ENCODE measurements at places on chromosomes 5 and 9.

- DNase-seq = no peak
These were observed 14.0 kb downstream of the ARL15 start for GRCh38 chr5:54296386-54296785.

DNA sequence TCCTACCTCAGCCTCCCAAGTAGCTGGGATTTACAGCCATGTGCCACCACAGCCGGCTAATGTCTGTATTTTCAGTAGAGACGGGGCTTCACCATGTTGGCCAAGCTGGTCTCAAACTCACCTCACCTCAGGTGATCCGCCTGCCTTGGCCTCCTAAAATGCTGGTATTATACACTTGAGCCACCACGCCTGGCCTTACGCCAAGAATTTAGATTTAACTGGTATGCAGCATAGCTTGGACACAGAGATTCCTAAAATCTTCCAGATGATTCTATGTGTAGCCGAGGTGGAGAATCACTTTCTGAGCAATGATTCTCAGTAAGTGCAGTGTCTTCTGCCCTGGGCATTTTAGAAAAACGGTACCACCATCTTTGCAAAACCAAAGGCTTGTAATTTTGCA is 74.1 kb downstream of the HABP4 start:
- DNase-seq = no peak

DNA sequence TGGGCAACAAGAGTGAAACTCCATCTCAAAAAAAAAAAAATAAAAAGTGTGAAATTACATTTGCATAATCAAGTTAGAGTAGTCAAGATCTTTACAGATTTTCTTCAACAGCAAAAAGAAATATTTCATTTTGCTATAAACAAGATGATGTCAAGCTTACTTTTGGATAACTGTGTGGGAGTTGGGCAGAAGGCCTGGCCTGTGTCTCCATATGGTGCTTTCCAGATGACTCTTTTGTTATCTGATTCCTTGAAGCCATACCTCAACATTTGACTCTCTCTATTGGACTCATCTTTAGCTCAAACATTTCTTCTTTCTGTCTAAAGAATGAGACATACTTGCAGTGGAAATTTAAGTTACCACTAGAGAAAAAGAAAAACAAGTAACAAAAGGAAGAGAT is 246.8 kb downstream of the MSX2 start:
- DNase-seq = no peak

DNA sequence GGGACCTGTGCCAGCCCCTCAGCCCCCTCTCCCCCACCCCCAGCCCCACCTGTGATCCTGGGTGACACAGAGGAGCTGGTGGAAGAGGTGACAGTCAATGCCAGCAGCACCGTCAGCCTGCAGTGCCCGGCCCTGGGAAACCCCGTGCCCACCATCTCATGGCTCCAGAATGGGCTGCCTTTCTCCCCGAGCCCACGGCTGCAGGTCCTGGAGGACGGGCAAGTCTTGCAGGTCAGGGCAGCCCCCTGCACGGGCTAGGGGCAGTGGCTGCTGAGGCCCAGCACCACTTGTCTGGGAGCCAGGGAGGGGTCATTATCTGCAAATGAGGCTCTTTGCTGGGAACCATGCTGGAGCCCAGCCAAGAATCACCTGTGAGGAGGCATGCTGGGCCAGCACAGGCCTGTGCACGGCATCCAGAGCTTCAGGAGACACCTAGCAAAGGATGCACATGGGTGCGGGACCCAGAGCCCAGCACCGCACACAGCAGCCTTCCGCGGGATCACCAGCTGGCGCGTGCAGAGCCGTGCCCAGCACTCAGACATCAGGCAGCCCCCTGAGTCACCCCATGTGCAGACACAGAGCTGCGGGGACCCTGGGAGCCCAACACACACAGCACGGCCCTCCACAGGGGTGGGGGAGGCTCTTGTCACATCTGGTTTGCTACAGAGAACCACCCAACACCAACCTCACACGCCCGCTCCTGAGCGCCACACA is 62.0 kb upstream of the ASS1 start:
- no peak for DNase-seq

DNA sequence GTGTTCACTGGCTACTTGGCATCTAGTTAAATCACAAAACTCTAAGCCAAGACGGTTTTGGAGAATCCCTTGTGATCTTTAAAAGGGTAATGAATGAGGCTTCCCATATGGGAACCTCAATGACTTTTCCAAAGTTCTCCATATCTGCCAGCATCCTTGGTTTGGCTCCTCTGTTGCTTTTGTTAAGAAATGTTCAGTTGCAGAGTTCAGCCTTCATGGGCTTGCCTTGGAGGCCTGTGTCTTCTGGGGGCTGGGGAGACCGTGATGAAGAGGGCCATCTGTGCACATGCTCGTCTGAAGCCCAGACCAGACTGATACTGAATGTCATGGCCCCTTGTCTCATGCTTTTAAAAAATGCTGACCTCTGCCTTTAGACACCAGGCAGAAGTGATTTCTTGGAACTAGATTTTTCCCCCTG is 84.3 kb downstream of the RAI14 start:
- DNase-seq = no peak

- DNase-seq = no peak
These were observed 2000.1 kb downstream of the EFNA5 start for GRCh38 chr5:105670596-105670995.

DNA sequence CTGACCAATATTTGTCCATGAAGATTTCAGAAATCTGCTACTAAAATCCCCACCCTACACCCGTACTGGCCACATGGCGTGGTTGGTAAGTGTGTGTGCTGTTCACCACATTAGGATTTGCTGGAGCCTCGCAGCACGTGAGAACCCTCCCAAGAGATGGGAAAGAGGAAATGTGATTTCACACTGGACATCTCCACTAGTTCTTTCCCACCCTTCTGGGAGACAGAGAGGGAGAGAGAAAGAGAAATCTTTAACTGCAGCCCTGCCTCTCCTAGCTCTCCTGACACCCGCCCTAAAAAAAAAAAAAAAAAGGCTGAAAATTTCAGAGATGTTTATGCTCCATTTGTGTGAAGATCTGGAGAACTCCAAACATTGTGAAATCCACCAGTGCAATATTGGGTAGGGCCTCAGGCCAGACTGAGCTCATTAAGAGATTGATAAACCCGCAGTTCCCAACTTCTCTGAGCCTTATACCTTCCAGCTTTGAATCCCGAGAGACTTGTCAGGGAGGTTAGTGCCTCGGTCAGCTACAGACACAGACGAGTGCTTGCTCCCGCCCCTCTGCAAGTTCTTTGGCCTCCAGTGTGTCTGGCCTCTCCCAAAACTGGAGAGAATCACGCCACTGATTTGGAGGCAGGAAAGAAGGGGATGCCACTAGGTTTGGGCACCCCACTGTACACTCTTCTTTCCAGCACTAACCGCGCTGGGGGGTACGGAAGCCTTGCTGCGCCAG is 1.9 kb downstream of the SPRY4 start:
- DNase-seq = no peak

DNA sequence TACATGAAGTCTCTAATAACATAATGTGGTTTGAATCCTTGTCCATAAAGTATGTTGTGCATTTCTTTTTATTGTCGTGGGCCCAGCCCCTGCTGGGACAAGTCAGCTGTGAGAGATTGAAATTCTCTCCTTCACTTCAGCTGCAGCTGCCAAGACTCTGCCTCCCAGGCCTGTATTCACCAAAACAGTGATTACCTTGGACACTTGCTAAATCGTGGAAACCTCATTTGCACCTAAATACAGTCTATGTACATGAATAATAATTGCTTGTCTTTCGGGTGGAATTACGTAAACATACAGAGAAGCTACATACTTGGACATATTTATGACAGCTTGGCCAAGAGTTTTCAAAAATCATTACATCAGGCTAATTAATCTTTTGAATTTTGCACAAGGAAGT is 898.5 kb upstream of the SEMA6A start:
- DNase-seq = no peak

All from stimulated activated CD8-positive, alpha-beta memory T cell treated with anti-CD3 and anti-CD28 coated beads, Interleukin-2, amount 100 ng/mL, for 1 hour (primary cell).